ENCODE measurements at places on chromosomes 1 and 21. TPM values are rescaled to one million over a fixed set of nuclear protein-coding genes. Genes with fewer than 3 reads are reported as not detected.

The RGS4 gene
- total RNA-seq = not detected

DNA sequence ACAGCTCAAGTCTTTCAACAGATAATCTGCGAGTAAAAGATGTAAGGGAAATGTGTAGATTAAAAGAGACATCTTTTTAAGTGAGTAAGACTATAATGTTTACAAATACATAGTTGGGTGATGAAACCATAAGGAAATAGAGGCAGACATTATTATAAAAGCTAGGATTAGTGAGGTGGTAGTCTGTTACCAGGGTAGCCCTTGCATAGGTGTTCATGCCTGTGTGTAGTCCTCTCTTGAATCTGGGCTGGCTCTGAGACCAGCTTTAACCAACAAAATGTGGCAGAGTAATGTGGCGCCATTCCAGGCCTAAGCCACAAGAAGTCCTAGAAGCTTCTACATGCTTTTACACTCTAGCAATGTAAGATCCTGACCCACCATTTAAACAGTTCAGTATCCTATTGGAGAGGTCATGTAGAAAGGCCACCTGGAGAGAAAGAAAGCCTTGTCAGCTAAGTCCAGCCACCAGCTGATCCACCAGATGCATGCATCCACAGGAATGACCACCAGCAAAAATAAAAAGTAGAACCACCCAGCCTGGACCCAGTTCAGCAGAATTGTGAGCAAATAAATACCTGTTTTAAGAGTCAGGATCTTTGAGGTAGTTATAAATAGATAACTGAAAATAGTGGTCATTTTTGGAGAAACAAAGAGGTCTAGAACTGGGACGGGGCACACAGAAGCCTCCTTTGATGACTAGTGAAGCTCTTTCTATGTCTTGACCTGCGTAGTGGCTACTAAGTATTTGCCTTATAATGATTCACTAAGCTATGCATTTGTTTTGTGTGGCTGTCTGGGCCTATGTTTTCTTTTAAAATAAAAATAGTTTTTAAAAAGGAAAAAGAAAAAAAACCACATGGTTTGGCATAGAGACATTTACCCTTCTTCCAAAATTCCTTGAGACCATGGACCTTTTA lies 8.1 kb downstream of the NIBAN1 start:
- no peak overlapping the region for H3K27ac ChIP-seq
- H3K27me3 ChIP-seq = no peaks in the 10 kb centered on the region
- H3K4me3 ChIP-seq = no peak overlapping the region
- H3K36me3 ChIP-seq = no peaks in the 10 kb centered on the region
- no peak for DNase-seq

- no peaks in the 10 kb centered on the region for H3K27me3 ChIP-seq
- peaks cover 63% of the 10 kb centered on the region for H3K4me1 ChIP-seq
- H3K4me3 ChIP-seq = no peak overlapping the region
- DNase-seq = no peak
Observed at GRCh38 chr1:45679123-45679522, 7.2 kb downstream of the GPBP1L1 start.

DNA sequence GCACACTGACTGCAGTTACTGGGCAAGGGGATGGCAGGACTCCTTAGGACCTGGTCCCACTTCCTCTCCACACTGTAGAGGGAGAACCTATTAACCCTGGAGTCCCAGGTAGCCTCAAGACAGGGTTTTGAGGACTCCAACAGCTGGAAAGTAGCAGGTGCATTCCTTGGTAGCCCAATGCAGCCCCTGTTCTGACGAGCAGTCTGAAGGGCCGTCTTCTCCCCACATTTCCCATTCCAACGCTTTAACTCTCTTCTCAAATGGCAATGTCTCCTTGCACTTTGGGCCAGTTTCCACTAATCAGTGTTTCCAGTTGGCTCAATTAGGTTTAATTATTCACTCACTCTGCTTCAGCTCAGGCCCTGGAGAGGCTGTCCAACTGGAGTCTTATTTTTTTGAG lies 8.8 kb upstream of the INPP5B start:
- no peak overlapping the region for H3K4me3 ChIP-seq
- peaks cover 47% of the 10 kb centered on the region for H3K36me3 ChIP-seq
- H3K27ac ChIP-seq = no peak overlapping the region
- no peaks in the 10 kb centered on the region for H3K4me1 ChIP-seq
- no peak for DNase-seq
- no peaks in the 10 kb centered on the region for H3K27me3 ChIP-seq

The FAM3B gene
- 3.1 TPM for total RNA-seq

- no peak overlapping the region for H3K4me3 ChIP-seq
- no peak for DNase-seq
- H3K27me3 ChIP-seq = no peaks in the 10 kb centered on the region
- H3K36me3 ChIP-seq = no peaks in the 10 kb centered on the region
Observed at GRCh38 chr1:14106126-14106525, 406.1 kb downstream of the PRDM2 start.

- H3K36me3 ChIP-seq = no peaks in the 10 kb centered on the region
- H3K27ac ChIP-seq = no peak overlapping the region
- H3K27me3 ChIP-seq = no peaks in the 10 kb centered on the region
- peaks cover 9% of the 10 kb centered on the region for H3K4me1 ChIP-seq
- H3K4me3 ChIP-seq = no peak overlapping the region
Observed at GRCh38 chr1:18972991-18973390, 16.5 kb upstream of the IFFO2 start.

GRCh38 chr21:41497788-41498187 lies 10.2 kb downstream of the TMPRSS2 start:
- no peaks in the 10 kb centered on the region for H3K36me3 ChIP-seq
- H3K4me3 ChIP-seq = no peak overlapping the region
- no peak for DNase-seq

DNA sequence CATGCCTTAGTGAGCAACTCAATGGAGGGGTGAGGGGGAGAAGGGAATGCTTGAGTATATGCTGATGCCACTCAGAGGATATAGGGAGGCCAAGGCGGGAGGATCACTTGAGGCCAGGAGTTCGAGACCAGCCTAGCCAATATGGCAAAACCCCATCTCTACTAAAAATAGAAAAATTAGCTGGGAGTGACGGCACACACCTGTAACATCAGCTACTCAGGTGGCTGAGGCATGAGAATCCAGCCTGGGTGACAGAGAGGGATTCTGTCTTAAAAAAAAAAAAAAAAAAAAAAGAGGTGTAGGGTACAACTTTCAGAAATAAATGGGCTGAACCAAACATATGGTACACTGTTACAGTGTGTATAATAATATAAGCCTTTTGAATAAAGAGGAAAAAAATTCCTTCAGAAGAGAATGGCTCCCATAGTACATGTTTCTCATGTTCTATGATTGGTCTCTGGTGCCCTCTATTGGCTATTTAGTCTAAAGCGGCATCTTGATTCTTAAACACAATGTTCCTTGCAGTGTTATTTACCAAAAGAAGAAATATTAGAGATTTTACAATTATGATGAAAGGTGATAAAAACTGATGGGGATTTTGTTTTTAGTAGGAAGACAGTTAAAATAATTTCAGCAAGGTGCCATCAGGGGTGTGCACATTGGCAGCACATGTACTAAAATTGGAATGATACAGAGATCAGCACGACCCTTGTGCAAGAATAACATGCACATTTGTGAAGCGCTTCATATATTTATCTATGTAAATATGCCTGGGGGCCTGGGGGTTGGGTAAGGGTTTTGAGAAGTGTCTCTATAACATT lies 109.8 kb downstream of the PATJ start:
- H3K36me3 ChIP-seq = peaks cover 10% of the 10 kb centered on the region
- no peak overlapping the region for H3K4me3 ChIP-seq
- no peak overlapping the region for H3K27ac ChIP-seq
- H3K4me1 ChIP-seq = no peaks in the 10 kb centered on the region
- H3K27me3 ChIP-seq = no peaks in the 10 kb centered on the region
- no peak for DNase-seq

DNA sequence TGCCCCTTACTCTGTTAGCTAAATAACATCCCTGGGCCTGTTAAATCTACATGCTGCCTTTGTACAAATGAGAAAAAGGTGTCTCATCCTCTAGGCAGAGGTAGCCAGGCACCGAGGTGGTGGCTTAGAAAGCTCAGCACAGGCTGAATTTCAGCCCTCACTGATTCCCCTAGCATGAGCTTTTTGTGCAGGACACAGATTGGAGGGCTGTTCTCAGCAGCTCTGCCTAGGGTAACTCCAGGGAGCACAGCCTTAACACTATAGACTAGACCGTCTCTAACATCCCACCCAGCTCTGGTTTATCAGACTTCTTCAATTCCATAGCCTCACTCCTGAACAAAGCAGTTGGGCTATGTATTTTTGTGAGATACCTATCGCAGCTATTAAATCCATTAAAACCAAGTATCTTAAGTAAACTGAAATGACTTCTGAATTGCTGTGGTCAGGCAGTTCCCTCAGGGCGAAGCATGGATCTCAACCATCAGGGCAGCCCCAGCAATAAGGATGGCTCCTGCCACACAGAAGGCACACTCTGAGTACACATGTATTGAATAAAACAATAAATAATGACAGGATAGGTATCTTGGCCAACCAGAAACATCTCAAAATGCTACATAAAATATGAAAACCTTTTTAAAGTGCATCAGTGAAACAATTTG lies 14.8 kb downstream of the S100A6 start:
- H3K4me1 ChIP-seq = peaks cover 18% of the 10 kb centered on the region
- H3K4me3 ChIP-seq = no peak overlapping the region
- H3K27ac ChIP-seq = no peak overlapping the region
- no peak for DNase-seq
- no peaks in the 10 kb centered on the region for H3K27me3 ChIP-seq

GRCh38 chr1:113808450-113809195 lies 3.7 kb downstream of the RSBN1 start:
- no peak overlapping the region for H3K4me3 ChIP-seq
- H3K4me1 ChIP-seq = peaks cover 46% of the 10 kb centered on the region
- no peaks in the 10 kb centered on the region for H3K27me3 ChIP-seq
- no peak overlapping the region for H3K27ac ChIP-seq
- DNase-seq = no peak
- no peaks in the 10 kb centered on the region for H3K36me3 ChIP-seq

DNA sequence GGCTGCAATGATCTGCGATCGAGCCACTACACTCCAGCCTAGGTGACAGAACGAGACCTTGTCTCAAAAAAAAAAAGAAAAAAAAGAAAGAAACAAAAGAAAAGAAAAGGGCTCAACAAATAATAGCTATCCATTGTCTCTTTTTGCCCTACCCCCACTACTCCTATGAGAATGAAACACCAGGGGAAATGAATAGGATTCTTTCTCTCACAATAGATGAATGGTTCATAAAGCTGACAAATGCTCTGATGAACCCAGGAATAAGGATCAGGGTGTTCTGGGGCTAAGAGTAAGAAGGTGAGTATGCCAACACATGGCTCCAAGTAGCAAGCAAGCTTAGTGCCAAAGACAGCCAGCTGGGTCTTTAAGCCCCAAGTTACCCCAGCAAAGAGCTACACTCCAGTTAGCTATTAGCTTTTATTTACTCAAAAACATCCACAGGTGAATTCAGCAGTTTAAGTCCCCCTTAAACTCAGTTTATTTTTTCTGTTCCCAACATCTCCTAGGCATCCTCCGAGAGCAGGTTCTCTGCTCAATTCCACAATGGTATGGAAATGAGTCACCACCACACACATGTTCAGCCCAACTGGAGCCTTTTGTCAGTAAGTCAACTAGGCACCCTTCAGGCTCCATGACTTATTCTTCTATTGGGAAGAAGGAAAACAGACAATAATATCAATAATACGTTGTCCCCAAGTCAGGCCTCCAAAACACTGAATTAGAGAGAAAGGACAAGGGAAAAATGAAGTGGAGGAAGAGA lies 4.2 kb downstream of the ADORA3 start:
- no peak overlapping the region for H3K27ac ChIP-seq
- no peak for DNase-seq
- H3K4me3 ChIP-seq = no peak overlapping the region
- no peaks in the 10 kb centered on the region for H3K36me3 ChIP-seq
- H3K4me1 ChIP-seq = no peaks in the 10 kb centered on the region

- no peaks in the 10 kb centered on the region for H3K36me3 ChIP-seq
- H3K27ac ChIP-seq = no peak overlapping the region
- peaks cover 9% of the 10 kb centered on the region for H3K4me1 ChIP-seq
- no peak for DNase-seq
- no peaks in the 10 kb centered on the region for H3K27me3 ChIP-seq
Observed at GRCh38 chr1:59072583-59072947, 224.3 kb upstream of the FGGY start.

The VANGL2 gene
- total RNA-seq = 22.3 TPM

The TNFRSF1B gene
- total RNA-seq = 35.2 TPM

The TGFB2 gene
- total RNA-seq = 0.60 TPM

The ZNF648 gene
- total RNA-seq = not detected

The AKT3 gene
- total RNA-seq = 3.8 TPM

All from suprapubic skin (tissue), 4 donors.